Glomerular endothelial cell (primary cell): ENCODE measurements at places on chromosomes 4 and X. TPM values are rescaled to one million over a fixed set of nuclear protein-coding genes. Genes with fewer than 3 reads are reported as not detected.

The DAPP1 gene
- not detected in 2 replicates for total RNA-seq

The CCDC110 gene
- total RNA-seq, result 0.41 TPM in 1 of 2 replicates, not detected in the other

The GPRIN3 gene
- total RNA-seq, result 5.5 and 22.9 TPM in 2 replicates

The PSAPL1 gene
- not detected in 2 replicates for total RNA-seq

The LRIT3 gene
- total RNA-seq, result 0.15 and 0.18 TPM in 2 replicates

The MTNR1A gene
- total RNA-seq, result not detected in 2 replicates

The RNF128 gene
- total RNA-seq, result 0.47 and 1.1 TPM in 2 replicates

The TAF1 gene
- 34.8 and 42.4 TPM in 2 replicates for total RNA-seq

The HEPH gene
- 2.9 and 6.5 TPM in 2 replicates for total RNA-seq

The XG gene
- total RNA-seq, result 0.05 TPM in 1 of 2 replicates, not detected in the other

The SMIM31 gene
- not detected in 2 replicates for total RNA-seq

The TEX13C gene
- not detected in 2 replicates for total RNA-seq

The PNCK gene
- not detected in 2 replicates for total RNA-seq

The GLRA2 gene
- not detected in 2 replicates for total RNA-seq

The PNMA5 gene
- not detected in 2 replicates for total RNA-seq

The TEX13B gene
- total RNA-seq, result 0.47 TPM in 1 of 2 replicates, not detected in the other

The RRH gene
- total RNA-seq, result not detected in 2 replicates

The MED12 gene
- 39.7 and 44.0 TPM in 2 replicates for total RNA-seq
